Activated CD4-positive, alpha-beta T cell treated with anti-CD3 and anti-CD28 coated beads, Interleukin-2, amount 50 U/mL, for 1 hour (primary cell): ENCODE measurements at places on chromosomes 6 and 20.

DNA sequence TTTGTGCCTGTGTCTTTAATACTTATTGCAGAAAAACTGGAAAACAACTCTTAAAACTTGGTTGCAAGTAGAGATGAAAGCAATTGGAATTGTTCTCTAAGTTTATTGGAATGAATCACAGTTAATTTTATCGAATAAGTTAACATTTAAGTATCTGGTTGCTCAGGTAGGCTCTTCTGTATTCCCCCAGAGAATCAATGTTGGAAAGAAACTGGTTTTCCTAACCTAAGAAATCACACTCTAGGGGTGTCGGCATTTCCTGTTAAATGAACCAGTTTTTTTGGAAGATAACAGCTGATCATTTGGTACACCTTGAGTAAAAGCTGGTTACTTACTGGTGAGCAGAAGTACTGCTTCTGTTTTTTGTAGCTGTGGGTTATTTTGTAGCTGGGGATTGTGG, 5.2 kb downstream of the TFAP2C start:
- no peak for DNase-seq

DNA sequence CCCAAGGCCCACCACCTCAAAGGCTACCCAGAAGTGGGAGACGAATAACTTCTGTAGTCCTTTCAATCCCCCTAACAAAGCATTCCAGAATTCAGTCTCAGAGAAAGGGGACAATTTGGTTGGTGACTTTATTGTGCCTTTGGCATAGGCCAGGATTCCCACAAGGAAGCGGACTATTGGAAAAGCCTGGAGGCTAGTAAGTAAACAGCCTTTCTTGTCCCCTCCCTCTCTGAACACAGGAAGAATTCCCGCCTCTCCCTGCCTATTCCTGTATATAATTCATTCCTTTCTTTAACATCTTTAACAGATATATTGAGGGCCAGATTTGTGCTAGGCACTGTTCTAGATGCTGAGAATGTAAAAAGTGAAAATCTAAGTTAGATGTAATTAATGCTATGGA, 36.1 kb downstream of the RNF8 start:
- no peak for DNase-seq

GRCh38 chr6:84635081-84635761, 129.2 kb downstream of the TBX18 start:
- no peak for DNase-seq

- no peak for DNase-seq
These were observed 69.9 kb upstream of the FLRT3 start for GRCh38 chr20:14407336-14407735.

- no peak for DNase-seq
These were observed 40.5 kb upstream of the OSTM1 start for GRCh38 chr6:108114841-108115597.

DNA sequence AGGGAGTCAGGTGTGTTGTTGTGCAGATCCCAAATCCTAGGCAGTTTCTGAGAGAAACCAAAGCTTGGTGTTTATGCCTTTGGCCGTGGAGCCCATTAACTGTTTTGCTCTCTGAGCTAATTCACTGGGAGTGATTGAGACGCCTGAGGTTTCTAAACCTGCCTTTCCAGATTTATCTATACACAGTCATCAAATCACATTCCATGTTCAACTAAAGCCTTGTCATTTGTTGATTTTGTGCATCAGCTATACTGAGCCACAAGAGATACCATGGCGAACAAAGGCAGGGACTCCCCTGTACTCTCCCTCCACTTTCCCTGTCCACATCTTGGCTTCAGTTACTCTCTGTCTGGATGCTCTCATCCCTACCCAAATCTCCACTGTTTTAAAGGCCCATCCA, 229.7 kb upstream of the PMEPA1 start:
- no peak for DNase-seq

- DNase-seq: no peak
These were observed 580.3 kb upstream of the ADGRB3 start for GRCh38 chr6:68054756-68055155.
